ENCODE measurements at places on chromosomes 7 and 10.

- DNase-seq: peak; percentile 88
These were observed at the start of gene SMKR1 for GRCh38 chr7:129501760-129502707. SMKR1 (plus strand) TSS chr7:129502531; CDS start chr7:129502825, 294 bp downstream.

- DNase-seq: no peak
These were observed 268.6 kb downstream of the HGF start for GRCh38 chr7:81501220-81501619.

DNA sequence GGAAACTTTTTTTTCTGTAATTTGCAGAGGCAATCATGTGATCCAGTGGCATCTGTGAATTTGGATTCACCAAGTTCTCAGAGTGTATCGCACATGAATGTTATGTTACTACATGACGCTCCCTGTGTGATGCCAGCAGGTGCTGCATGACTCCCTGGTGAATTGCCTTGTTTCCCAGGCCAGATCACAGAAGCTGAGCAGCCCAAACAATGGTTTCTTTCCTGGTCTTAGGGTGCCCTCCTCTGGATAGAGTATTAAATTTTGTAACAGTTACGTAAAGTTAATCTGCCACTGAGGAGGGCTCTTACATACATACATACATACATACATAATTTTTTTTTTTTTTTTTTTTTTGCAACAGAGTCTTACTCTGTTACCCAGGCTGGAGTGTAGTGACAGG, 3.6 kb downstream of the ZSCAN21 start:
- DNase-seq: no peak

DNA sequence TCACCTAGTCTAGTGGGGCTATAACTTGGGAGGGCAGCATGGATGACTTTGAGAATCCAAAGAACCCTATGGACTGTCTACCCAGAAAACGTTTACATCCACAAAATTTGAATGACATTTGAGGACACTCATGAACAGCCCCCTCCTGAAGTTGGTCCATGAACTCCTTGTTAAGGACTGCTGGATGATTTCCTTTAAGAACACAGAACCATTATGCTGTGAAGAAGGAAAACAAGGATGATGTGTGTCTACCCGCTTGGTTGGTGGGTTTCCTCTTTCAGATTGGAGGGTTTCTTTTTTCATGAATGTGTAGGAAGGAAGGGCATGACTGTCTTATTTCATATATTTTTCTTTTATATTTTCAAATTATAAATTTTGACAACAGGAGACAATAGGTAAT, 58.3 kb downstream of the ARID5B start:
- no peak for DNase-seq

GRCh38 chr7:19213746-19214145, 68.5 kb upstream of the FERD3L start:
- no peak for DNase-seq

DNA sequence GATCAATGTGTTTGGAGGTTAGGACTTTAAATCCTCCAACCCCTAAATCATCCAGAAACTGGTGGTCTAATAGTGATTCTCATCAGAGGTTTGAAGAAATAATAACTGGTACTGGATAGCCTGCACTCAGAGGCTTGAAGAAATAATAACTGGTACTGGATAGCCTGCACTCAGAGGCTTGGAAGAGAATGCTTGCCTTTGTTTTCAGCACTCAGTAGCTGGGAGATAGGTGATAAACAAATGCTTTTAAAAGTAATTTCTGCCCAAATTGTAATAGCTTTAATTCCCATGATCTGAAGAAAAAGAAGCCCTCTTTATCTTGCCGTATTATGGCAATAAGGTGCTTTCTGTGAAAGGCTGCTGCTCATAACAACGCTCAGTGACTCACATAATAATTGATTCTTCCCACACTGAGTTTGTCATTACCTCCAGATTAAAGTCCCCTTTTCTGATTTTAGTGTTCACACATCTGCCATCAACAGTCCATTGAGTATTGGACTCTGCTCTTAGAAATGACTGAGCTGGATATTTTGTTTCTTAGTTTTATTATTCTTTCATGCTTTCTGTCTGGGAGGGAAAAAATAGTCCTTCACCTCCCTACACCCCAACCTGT, 112.3 kb upstream of the PHYHIPL start:
- no peak for DNase-seq

- no peak for DNase-seq
These were observed 83.9 kb downstream of the RAMP3 start for GRCh38 chr7:45241339-45242109.

DNA sequence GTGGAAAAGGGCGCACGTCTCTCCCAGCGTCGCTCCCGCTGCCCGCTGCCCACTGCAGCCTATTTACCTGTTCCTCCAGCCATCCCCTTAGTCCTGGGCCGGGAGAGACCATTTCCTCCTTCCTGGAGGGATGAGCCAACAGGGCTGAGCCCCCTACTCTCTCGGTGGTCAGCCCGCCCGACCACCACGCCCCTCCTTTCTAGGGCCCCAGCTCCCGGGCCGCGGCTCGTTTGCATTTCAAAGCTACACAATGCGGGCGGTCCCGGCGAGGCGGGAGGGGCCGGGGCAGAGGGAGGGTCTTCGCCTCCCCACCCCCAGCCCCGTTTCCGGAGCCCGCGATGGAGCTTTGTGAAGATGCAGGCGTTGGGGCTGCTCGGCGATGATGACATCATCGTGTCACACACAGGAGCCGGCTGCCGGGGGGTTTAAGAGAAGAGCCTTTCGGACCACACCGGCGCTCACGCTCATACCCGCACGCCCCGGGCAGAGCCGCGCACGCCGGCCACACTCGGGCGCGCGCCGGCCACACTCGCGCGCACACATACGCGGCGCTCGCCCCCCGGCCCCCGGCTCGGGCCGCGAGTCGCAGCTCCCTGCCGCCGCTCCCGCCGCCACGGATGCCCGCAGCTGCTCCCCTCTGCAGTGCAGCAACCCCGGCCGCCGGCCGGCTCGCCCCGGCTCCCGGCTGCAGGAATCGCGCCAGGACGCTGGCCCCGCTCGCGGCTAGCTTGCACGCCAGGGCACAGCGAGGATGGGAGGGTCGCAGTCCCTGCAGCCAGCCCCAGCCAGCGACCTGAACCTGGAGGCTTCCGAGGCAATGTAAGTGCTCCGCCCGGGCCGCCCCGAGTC, 107.7 kb upstream of the BTBD16 start:
- DNase-seq: no peak

- no peak for DNase-seq
These were observed 1200.5 kb downstream of the SORCS1 start for GRCh38 chr10:105964009-105964408.

- DNase-seq: no peak
These were observed 425 bp downstream of the TLL2 start for GRCh38 chr10:96513305-96513697.

- no peak for DNase-seq
These were observed 4.6 kb downstream of the FZD8 start for GRCh38 chr10:35637462-35637861.

DNA sequence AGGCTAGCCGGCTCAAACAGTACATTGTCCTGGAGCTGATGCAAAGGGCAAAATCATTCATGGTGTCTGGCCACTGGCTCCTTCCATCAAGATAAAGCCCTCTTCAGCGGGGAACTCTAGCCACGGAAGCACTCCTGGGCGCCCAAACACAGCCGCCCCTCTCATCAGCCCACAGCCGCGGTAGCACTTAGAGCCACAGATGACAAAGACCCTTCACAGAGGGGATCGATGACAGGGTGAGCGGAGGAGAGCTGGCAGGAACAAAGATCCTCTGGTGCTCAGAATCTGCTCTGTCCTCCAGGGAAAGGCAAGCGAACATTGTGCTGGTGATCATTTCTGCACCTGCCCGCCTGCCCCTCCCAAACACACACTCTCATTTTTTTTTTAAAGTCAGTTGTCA, 222.2 kb upstream of the NRP1 start:
- no peak for DNase-seq

GRCh38 chr7:88302486-88302885, 4.2 kb downstream of the STEAP4 start:
- DNase-seq: no peak

GRCh38 chr7:31545549-31545948, 31.7 kb downstream of the ITPRID1 start:
- no peak for DNase-seq

GRCh38 chr7:9891056-9891455, 1082.6 kb upstream of the PHF14 start:
- no peak for DNase-seq

DNA sequence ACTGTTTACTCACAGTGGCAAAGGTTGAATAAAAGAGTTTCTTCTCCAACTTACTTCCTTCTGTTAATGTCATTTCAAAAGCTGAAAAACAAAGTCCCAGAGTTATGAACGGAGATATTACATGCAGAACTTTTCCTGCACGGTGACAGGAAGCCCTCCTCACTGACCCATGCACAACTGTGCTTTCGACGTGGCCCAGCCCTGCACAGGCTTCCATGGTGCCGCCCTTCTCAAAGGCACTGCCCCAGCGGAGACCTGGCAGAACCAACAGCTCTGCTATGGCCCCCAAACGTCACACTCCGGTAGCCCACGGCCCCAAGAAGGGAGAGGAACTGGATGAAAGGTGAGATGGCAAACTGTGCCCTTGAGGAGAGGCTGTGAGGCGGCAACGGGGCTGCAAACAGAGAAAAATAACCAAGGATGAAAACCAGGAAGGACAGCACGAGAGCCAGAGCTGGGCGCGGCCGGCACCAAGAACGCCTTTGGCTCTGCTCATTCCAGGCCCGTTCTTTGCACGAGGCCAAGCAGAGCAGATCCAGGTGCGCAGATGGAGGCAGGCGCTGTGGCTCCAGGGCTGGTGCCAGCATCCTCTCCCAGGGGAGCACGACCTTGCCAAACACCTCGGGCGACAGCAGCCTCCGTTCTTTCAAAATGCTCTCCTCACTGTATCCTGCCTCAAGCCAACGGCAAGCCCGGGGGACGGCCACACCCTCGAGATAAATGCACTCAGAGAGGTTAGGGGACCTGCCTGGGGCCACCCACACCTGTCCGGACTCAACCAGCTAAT, 7.0 kb upstream of the FUOM start:
- no peak for DNase-seq

- no peak for DNase-seq
These were observed 59.5 kb downstream of the AHR start for GRCh38 chr7:17357952-17358351.

- no peak for DNase-seq
These were observed 639 bp downstream of the TSPAN13 start for GRCh38 chr7:16753932-16754855.

DNA sequence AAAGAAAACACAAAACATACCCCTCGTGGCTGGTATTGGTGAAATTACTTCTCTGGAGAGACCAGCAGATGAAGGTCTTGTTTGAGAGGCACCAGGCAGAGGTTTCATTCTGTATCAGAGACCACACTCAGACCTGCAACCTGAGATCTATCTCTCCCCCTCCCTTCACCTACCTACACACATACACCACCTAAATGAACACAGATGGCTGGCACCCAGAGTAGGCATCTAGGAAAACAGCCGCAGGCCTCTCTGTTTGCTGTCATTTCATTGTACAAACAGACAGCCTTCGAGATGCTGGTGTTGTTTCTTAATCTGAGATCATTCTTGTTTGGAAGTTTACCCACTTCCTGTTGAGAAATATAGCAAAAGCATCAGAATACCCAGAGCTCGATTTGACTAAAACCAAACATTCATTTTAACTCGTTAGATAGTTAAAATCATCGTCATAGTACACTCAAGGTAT, 173.9 kb upstream of the SLC25A13 start:
- no peak for DNase-seq

DNA sequence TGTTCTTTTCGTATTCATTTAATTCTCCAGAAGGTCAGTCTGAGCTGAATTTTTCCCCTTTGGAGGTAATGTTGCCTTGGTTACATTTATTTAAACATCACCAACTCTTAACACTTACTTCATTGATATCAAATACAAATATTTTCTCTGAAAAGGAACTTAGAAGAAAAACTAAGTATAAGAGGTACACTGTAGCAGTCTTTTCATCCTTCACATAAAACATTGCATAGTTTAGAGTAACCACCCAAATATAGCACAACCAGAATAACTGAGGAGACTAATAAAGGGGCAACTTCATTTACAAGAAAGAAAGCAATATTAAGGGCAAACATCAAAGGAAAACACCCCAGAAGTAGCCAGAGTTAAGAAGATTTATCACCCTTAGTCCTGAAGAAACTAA, 1115.0 kb upstream of the POT1 start:
- no peak for DNase-seq

DNA sequence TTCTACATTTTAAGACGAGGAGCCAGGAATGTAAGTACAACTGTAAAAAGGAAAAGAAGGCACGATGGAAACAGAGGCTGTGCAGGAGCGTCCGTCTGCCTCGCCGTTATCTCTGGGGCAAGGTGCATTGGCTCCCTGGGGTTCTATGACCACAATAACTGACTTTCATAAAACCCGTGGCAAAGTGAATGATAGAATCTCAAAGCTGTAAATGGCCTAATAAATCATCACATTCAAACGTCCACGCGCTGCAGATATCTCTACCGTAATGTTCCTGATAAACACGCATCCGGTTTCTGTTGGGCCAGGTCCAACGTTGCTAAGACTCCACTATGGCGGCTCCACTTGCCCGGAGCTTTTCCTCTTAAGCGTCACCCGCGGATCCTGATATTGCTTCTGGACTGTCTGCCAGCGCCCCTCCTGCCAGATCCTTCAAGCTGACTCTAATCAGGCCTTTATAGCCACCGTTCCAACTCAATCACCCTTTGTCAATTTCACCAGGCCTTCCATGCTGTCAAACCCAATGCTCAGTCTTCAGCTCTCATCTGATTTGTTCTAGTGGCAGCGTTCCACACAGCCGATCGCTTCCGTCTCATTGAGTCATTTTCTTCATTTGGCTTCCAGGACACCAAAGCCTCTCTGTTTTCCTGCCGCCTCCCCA, 265.6 kb upstream of the FOXK1 start:
- no peak for DNase-seq

- no peak for DNase-seq
These were observed 53.4 kb downstream of the TNS3 start for GRCh38 chr7:47528471-47528870.

DNA sequence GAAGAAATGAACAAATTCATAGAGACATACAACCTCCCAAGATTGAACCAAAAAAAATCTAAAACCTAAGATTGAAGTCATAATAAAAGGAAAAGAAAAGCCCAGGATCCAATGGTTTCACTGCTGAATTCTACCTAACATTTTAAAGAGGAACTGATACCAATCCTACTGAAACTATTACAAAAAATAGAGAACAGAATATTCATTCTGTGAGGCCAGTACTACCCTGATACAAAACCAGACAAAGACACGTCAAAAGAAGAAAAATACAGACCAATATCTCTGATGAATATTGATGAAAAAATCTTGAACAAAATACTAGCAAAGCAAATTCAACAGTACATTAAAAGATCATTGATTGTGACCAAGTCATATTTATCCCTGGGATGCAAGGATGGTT, 128.5 kb upstream of the STEAP1 start:
- DNase-seq: no peak

Measured in stimulated activated CD4-positive, alpha-beta T cell treated with anti-CD3 and anti-CD28 coated beads, TNF-alpha, amount 100 ng/mL, for 24 hours (primary cell).